ENCODE measurements at places on chromosomes 16 and 17. TPM values are rescaled to one million over a fixed set of nuclear protein-coding genes. Genes with fewer than 3 reads are reported as not detected.

Gene RASL10B
- 0.47 TPM for total RNA-seq

Gene CENPV
- total RNA-seq = 20.0 TPM

Gene TSNAXIP1
- total RNA-seq = 0.41 TPM

Gene NRN1L
- total RNA-seq = 5.1 TPM

Gene RNF135
- total RNA-seq = 2.1 TPM

Gene CORO6
- total RNA-seq = 4.1 TPM

Gene HOXB6
- total RNA-seq = not detected

Gene KIF2B
- total RNA-seq = not detected

Gene JPH3
- total RNA-seq = not detected

Gene DHRS7C
- total RNA-seq = not detected

Gene CCL14
- not detected for total RNA-seq

Data from T-cell (primary cell).